ENCODE measurements at places on chromosomes 6 and 20. TPM values are rescaled to one million over a fixed set of nuclear protein-coding genes. Genes with fewer than 3 reads are reported as not detected.

DNA sequence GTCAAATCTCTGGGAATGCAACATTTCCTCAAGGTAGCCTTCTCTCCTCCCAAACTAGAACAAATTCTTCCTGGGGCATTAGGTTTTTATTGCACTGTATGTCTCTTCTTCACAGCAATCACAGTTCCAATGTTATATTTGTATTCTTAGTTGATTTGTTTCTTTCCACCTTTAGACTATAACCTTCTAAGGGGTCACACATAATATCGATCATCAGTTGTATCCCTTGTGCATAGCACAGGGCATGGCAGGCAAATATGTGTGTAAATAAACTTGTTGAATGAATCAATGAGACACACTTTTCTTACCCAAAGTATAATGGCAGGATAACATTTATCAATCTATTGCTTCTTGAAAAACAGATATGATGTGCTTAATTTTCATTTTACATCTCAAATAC, 81.0 kb downstream of the ATG5 start:
- no peak for DNase-seq

- no peak for DNase-seq
Measured at GRCh38 chr6:146154197-146154596, 125.3 kb downstream of the GRM1 start.

Gene PRPF6
- total RNA-seq = 79.5 TPM

Gene TREML2
- 3.5 TPM for total RNA-seq

All from activated CD4-positive, alpha-beta T cell treated with anti-CD3 and anti-CD28 coated beads, Interleukin-2, amount 10 ng/mL, durations not matched to agents 24 days and 14 days (primary cell).